Gastroesophageal sphincter (tissue), 4 donors: ENCODE measurements at places on chromosomes 2 and 18. TPM values are rescaled to one million over a fixed set of nuclear protein-coding genes. Genes with fewer than 3 reads are reported as not detected.

Gene LOXHD1
- total RNA-seq = 0.15 TPM

Gene ZC3H8
- 6.2 TPM for total RNA-seq

Gene SGPP2
- total RNA-seq = not detected

Gene ACYP2
- total RNA-seq = 40.5 TPM

Gene TSPYL6
- not detected for total RNA-seq

Gene MTX2
- total RNA-seq = 21.3 TPM

Gene CNRIP1
- 38.9 TPM for total RNA-seq

Gene GNLY
- total RNA-seq = 3.1 TPM

Gene RAB6D
- not detected for total RNA-seq

Gene GCKR
- total RNA-seq = not detected
